ELF-1 (cell line): ENCODE measurements at places on chromosomes 1 and 21.

DNA sequence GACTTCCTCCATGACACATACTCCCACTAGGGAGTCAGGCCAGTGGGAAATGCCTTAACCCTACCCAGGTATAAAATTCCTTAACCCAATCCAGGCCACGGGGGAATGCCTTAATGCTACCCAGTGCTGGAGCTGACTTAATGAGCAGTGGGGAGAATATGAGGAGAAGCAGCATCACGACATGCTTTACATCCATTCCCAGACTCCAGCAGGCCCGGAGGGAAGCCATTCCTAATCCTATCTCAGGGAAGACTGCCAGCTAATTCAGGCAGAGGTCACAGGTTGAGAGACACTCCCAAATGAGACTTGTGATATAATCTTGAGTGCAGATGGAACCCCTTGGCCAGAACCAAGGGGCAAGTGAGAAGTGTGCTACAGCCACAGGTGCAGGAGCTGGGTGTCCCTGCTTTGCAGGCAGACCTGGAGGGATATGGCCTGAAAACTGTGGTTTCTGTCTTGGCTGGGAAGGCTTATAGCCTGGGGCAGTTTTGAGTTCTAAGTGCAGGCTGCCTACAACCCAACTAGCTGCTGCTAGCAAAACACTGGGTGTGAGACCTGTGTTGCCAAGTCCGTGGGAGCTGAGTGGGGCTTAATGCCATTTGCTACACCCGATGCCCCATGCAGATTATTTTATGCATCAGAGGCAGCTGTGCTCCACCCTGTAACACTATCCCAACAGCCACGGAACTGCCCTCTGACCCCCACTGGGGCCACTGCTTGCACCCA lies 45.1 kb upstream of the GUCA2A start:
- peak; percentile 73 for DNase-seq

GRCh38 chr1:193031431-193031830 lies 27.7 kb downstream of the UCHL5 start:
- DNase-seq: no peak

- DNase-seq: peak; percentile 43
Observed at GRCh38 chr1:23743287-23744152, at the start of gene ELOA. Gene ELOA (plus strand): TSS chr1:23743471. CDS start chr1:23743504, 33 bp downstream.

GRCh38 chr1:33777337-33777736 lies 86.5 kb upstream of the HMGB4 start:
- DNase-seq: no peak

DNA sequence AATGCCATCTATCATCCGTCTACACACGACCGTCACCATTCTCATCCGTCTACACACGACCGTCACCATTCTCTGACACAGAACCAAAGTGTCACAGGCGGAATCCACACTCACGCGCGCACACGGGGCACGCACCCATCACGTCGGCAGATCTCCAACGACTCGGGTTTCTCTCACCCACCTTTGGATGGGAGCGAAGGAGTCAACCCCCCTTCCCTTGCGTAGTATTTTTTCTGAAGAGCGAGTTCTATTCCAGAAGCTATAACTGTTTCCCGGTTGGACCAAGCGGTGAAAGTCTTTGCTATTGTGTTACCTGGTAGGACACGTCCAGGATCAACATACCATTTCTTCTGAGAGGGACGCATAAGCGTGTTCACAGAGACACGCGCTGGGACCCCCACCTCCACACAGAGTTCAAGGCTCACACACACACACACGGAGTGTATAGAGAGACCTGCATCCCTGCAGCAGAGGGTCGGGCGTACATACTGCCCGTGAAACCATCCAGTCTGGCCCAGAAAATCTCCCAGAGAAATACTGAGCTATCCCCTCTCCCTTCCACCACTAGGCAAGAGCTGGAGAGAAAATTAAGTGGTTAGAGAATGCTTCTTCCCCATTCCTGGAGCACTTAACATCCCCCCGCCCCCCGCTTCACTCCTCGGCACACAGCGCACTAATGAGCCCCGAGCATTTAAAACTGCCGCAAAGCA lies 741 bp downstream of the DUSP10 start:
- DNase-seq: peak; percentile 15

- DNase-seq: no peak
Observed at GRCh38 chr1:172914501-172915144, 136.1 kb downstream of the TNFSF18 start.

DNA sequence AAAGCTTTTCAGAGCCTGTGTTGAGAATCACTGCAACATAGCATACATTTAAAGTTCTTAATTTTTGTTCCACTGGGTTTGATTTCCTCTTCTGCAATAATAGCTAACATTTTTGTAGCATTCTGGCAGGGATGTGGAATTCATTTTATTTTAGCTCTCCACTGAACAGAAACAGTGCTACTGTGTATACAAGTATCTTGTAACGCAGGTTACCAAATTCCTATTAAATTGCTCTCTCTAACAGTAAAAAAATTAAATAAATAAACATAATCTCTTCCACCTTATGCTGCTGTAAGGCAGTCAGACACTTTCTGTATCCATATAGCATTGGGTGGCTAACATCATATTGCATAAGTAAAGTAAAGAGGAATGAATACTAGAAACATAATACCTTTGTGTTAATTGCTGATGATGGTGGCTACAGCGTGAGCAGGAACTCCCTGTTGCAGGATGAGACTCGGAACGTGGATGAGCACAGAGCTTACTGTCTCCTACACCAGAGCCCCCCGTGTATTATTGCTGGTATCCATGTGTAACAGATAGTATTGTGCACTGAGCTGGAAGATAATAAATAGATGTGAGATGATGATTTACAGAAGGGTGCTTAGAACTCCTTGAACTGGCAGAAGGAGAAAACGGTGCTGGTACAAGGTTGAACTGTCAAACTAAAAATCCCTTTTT lies 276.9 kb upstream of the SNX7 start:
- DNase-seq: no peak

- DNase-seq: no peak
Observed at GRCh38 chr1:151924691-151925587, 15.6 kb upstream of the THEM4 start.

- DNase-seq: no peak
Observed at GRCh38 chr1:21298981-21299391, 8.7 kb upstream of the ECE1 start.

GRCh38 chr21:44903050-44903685 lies 17.5 kb downstream of the ITGB2 start:
- no peak for DNase-seq

- no peak for DNase-seq
Observed at GRCh38 chr1:217343907-217344306, 287.0 kb downstream of the GPATCH2 start.

- no peak for DNase-seq
Observed at GRCh38 chr21:34092262-34092921, 19.0 kb downstream of the MRPS6 start.

- DNase-seq: no peak
Observed at GRCh38 chr1:177024623-177025022, 139.9 kb downstream of the ASTN1 start.

DNA sequence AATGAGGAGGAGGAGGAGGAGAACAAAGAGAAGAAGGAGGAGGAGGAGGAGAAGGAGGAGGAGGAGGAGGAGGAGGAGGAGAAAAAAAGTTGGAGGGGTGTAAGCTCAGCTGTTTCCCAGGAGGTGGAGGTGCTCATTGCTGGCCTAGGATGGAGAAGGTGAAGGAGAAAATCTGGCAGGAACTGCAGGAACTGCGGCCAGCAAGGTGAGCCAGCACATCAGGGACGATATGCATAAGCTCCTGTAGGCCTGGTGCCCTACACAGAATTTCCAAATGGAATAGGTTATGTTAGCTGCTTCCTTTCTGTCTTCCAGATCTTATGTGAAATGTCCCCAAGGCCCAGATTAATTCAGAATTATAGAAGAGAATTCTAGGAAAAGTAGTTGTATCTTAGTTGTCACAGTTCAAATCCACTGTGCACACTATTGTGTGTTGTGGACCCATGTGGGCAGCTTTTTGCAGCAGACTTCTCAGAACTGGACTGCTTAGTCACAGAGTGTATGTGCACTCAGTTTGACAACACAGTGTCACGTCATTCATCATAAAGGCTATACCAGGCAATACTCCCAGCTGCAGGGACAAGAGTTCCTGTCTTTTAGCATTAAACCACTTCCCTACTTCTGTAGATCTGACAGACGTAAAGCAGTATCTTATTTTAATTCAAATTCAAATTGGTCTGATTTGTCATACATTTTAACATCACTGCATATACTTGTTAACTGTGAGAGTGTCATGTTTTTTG lies 303.7 kb downstream of the HLX start:
- DNase-seq: no peak

GRCh38 chr1:92708368-92708950 lies 76.4 kb downstream of the EVI5 start:
- no peak for DNase-seq

DNA sequence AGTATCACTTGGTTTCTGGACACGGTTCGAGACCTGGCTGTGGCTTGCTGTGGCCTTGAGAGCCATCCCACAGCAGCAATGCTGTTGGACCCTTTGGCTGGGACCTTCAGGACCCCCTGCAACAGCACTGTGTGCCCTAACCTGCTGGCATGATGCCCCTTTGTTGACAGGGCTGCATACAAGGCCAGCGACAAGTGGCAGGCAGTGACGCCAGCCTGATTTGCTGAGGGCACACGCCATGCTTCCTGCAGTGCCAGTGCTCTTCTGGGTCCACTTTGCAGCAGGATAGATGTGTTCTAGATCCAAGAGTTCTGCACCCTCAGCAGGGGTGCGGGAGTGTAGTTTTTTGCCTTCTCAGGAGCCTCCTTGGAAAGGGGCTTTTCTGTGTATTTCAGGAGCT lies 32.8 kb downstream of the COQ8A start:
- no peak for DNase-seq

DNA sequence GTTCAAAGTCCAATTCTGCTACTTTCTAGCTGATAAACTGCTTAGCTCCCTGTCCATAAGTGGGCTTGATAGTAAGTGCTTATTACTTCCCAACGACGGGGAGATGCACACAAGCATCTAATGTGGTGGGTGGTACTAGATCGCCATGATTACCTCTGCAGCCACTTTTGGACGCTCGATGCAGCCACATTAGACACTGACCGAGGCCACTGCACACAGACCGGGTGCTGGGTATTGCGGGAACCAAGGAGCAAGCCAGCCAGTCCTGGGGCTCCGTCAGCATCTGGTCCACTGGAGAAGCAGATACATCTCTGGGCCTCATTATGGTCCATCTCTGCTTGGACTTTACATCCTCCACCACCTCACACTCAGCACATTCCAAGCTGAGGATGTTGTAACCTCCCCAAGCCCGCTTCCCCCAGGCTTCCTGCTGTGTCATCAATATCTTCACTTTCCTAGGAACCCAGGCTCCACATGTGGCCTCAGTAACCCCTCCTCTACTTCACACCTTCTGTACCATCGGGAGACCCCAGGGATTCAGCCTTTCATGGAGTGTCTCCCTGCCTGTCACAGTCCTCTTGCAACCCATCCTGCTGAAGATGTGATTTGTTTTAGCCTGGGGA lies 48.2 kb downstream of the RHOU start:
- DNase-seq: peak; percentile 41

GRCh38 chr1:61198554-61198953 lies 116.2 kb downstream of the NFIA start:
- DNase-seq: no peak

- no peak for DNase-seq
Observed at GRCh38 chr1:41110286-41110685, 88.8 kb upstream of the SLFNL1 start.

GRCh38 chr21:33428669-33429068 lies 25.5 kb downstream of the IFNGR2 start:
- no peak for DNase-seq

GRCh38 chr1:86500714-86501113 lies 32.0 kb downstream of the CLCA1 start:
- no peak for DNase-seq

DNA sequence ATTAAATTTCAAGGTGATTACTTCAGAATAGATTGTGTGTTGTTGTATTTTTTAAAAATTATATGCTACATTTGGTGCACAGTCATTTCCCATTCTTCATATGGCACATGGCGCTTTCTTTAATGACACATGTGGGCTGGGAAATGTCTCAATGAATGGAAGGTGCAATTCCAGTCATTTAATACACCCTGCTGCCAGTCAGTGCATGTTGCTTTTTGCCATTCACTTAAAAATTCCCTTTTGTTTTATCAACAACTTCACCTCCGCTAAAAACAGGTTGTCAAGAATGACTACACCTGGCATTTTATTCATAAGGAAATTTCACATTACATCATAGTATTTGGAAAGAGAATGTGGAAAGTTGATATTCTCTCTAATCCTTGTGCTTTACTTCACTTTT lies 716.4 kb upstream of the ADAMTS5 start:
- DNase-seq: no peak

GRCh38 chr1:233078396-233078795 lies 128.0 kb downstream of the NTPCR start:
- no peak for DNase-seq

DNA sequence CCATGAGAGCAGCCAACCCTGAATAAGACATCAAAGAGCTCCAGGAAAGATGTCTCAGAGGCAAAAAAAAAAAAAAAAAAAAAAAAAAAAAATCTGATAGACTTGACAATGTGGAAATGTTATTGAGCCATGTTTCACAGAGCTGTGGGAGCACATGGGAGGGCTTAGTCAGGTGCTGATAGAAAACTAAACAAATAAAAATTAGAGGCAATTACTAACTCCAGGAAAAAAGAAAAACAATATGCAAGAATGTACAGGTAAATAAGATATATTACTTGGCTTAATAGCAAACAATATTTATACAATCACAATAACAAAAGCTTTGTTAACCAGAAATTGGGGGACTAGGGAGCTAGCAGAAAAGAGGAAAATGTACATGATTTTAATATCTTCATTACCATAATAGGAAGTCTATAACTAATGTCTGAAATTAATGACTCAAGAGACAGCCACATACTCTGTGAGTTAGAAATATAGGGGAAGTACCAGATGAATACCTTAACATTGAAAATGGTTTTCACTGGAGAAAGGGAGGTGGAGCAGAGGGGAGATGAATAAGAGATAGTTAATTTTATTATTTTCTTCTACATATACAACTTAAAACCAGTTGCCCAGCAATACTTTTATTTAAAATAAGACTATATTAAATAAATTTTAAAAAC lies 16.9 kb upstream of the RGS16 start:
- DNase-seq: no peak

DNA sequence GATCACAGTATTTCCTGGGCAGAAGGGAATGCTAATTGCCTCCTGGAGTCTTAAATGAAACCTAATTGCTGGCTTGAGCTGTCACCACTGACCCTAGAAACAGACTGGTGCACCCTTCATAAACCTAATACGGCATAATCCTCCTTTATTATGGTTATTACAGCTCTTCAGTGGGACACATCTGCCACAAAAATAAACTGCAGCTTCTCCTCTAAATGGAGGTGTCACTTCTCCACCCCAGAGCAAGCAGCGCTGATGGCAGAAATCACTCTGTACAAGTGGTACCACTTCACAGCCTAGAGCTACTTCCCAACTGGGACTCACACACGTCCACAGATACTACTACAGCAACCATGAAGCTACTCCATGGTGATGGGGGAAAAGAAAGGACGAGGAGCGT lies 11.1 kb downstream of the PTPN14 start:
- no peak for DNase-seq

DNA sequence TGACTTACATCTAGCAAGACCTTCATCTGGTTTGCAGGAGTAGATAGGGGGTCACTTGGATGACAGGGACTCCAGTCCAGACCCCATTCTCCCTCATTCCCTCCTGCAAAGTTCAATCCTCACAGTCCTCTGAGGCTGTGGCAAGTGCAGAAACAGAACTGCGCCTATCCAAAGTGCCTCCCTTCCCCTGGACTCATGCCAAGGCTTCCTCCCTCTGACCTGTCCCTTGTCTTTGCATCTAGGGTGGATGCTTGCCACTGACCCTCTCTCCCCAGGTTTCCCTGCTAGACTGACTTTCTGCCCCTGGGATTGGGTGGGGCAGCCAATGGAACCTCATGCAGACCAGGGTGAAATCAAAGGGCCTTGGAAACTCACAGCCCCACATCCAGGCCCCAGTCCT lies 18.7 kb downstream of the PRAMEF1 start:
- DNase-seq: no peak
